T47D (cell line): ENCODE measurements at places on chromosomes 11 and 22.

DNA sequence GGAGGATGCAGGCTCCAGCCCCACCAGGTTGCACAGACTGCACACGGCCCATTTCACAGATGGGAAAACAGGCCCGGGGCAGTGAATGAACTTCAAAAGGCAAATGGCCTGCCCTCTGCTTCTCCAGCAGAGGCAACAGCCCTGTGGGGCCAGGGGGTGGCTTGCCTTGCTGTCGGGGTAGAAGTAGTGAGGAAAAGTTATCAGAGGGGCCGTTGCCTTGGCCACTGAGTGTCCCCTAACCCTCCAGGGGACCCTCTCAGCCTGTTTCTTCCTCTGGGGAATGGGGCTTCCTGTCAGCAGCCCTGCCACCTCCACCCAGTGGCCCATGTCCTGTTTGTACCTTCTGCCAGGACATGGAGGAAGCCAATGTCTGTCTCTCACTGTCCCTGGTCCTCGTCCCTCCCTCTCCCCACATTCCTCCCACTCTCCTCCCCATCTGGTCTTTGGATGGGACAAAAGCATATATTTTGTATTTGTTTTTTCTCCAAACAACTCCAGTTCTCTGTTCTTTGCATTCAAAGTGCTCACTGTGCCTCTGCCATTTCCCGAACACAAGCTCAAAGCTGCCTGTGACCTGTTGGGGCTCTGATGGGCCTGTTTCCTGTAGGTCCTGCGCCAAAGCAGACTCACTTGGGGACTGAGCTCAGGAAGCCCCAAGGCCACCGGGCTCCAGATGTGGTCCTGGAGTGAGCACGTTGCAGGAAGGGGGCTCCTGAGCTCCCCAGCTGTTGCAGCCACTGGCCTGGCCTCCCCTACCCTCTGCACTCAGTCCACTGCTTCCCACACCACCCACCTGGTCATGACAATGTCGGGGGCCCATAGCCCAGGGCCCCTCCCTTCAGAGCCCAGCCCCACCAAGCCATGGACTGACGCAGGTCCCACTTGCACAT lies 9.5 kb downstream of the MAP4K2 start:
- DNase-seq = no peak

GRCh38 chr11:128903248-128904061 lies 12.3 kb downstream of the KCNJ5 start:
- DNase-seq = no peak

DNA sequence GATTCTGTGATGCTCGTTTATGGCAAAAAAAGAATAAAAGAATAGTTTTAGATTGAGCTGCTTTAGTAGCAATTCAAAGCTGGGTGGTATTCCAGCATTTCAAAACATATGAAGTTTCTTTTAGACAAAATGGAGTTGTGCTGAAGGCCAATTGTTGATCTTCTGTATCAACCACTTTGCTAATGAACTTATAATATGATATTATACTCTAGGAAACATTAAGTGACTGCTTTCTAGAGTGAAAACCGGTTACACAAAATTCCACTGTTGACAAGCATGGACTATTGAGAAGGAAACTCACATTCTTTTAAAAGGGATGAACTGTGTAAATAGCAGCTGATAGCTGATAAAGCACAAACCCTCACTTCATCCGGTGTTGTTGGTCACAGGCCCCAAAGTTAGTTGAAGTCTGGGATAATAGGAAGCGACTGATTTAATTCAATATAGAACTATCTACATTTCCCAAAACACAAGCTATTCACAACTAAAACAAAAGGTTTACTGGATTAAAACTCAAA lies 255.1 kb downstream of the CADM1 start:
- no peak for DNase-seq

DNA sequence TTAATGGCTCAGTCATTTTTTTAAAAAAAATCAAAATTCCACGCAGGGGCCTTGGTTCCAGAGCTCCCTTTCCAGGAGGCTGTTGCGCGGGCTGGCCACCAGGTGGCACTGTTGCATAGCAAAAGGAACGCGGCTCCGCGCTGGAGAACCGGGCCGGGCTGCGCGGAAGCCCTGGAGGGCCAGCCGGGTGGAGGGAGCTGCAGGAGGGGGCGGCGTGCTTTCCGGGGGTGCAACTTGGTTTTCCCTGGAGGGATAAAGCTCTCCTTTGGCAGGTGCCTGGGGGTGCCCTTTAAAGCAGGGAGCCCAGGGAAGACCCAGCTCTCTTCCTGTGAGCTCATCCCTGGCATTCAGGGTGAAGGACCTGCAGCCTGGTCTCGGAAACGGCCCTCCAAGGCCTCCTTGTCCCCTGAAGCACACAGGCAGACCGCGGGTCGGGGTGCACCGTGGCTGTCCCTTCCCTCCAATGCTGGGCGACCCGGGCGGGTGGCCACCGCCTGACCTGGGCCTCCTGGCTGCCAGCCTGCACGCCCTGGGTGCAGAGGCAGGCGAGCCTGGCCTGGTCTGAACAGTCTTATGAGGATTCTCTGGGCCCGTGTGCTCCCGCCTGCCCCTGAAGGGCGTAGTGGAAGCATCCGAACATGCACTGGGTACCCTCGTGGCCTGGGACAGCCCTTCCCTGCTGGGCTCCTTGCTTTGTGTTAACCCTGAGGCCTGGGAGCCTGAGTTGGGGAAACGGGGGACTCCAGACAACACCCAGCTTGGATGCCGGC lies 23.4 kb downstream of the KRTAP5-5 start:
- DNase-seq = peak; percentile 46

- no peak for DNase-seq
These were observed 37.1 kb upstream of the CARS1 start for GRCh38 chr11:3094223-3094824.

GRCh38 chr11:124115782-124116616 lies 749 bp downstream of the VWA5A start:
- DNase-seq = peak; percentile 28

GRCh38 chr22:39388261-39389011 lies 11.1 kb upstream of the TAB1 start:
- no peak for DNase-seq

DNA sequence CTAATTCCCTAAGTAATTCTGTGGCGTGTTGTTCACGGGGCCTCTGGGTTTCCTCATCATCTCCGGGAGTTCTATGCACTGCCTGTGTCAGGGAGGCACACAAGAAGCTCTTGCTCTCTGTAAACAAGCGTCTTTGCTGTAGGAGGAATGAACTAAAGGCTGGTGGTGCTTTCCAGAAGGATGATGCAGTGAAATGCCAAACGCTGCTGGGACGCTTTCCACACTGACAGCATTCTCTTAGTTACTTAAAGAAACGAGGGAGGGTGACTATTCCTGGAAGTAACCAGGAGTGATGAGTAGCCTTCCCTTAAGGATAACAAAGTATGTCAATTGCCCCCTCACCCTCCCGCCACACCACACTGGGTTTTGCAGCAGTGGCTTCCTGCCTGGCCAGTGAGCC lies 38.5 kb upstream of the NUP50 start:
- DNase-seq = no peak

DNA sequence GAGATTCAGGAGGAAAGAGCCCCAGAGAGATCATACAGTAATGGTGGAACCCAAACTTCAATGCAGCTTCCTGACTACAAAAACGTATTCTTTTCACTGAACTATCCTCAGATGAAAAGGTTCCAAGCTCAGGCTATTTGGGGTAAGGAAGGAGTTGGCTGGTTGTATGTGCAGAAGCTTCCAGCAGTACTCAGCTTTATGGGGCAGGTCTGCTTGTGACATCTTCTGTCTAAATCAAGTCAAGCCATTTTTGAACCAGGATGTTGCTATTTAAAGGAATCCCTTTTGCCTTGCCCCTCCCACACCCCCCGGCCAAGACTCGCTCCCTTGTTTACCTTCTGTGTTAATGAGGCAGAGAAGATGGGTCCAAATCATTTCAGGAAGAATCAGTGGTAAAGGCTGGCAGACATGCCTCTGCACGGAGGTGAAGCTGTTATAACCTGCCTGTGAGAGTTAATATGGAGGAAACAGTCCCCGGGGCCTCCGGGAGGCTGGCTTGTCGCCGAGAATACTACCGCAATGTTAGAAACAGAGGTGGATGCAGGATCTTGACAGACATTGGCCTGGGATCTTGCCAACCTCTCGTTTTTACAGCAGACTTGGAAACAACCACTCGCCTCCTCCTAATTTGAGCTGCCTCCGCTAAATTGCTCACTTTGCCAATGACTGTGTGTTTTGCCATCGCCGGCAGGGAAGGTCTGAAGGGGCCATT lies 45.4 kb downstream of the TIMP3 start:
- DNase-seq = peak; percentile 9

- no peak for DNase-seq
These were observed 31.0 kb upstream of the CD5 start for GRCh38 chr11:61071208-61071681.

DNA sequence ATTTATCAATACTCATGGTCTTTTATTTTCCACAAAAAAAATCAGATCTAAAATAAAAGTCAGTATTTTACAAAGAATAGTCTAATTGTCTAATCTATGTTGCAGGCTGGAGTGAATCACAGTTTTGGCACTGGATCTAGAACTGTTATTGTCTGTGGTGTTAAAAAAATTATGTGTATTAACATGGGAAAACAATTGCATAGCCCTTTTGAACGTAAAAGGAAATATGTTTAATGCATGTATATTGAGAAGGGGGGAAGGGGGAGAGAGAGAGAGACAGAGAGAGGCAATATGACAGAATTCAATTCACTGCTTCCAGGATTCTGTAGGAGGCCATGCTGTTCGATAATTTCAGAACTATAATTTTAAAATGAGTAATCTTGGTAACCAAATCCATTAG lies 324.9 kb upstream of the CCDC90B start:
- DNase-seq = no peak

DNA sequence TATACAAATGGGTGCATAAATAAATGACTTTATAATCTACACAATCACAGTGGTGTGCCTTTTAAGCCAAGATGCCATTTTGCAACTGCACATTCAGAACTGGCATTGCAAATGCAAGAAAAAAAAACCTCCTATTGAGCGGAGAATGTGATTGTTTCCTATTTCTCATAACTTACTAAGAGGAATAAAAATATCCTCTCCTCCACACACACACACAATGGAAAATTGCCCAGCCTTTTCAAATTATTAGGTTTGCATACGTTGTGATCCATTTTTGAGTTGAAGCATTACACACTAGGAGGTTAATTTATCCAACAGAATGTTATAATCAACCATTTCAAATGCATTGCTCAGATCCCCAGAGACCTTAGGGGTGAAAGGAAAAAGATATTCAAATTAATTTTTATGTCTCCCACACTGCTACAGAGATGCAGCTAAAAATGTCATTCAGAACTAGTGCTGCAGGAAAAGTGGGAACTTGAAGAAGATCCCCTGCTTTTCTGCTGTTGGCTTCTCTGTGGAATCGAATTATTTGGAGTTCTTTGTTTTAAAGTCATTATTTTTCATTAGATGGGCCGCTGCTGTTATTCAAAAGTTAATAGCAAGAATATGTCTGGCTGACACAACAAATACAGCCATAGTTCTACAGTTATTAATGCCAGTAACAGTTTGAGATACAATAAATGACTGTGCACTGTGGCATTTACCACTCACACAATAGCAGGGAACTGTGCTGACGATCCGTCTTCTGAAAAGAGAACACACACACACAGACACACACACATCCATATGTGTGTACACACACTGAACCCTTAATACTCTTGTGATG lies 299.9 kb upstream of the ANO5 start:
- no peak for DNase-seq
